ENCODE measurements at places on chromosomes 3 and 15.

DNA sequence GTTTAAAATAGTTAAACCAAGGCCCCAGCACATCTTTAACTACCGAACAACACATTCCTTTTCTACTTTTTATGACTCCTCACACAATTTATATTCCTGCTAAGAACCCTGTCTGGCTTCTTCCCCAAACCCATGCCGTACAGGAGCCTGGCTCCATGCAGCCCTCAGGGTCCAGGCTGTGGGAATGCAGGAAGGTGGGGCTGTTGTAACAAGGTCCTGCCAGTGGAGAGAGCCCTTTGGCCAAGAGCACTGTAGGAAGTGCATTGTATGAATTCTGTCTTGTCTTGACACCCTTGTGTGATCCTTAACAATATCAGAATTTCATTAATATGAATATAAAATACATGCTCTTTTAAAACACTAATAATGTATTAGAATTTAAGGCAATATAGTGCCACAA is 563.8 kb downstream of the TBL1XR1 start:
- DNase-seq: no peak

DNA sequence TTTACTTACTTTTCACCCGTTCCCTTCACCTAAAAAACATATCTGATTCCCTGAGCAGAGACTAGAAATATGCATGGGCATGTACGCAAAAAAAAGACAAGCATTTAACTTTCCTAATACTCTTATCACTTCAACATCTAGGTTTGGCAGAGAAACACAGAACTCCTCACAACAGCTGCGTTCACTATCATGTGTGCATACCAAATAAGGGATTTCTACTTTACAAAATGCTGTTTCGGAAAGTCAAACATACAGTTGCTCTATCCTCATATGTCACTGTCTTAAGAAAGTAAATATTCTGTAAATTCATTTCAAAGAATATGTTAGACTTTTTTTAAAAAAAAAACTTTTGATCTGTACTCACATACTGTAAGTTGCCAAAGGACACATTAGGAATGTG is 65.1 kb upstream of the CBLB start:
- no peak for DNase-seq

- peak; percentile 34 for DNase-seq
Measured at GRCh38 chr15:29924750-29925149, 102.5 kb upstream of the TJP1 start.

- DNase-seq: no peak
Measured at GRCh38 chr15:86912661-86913060, 833.0 kb downstream of the AGBL1 start.

- no peak for DNase-seq
Measured at GRCh38 chr15:31552482-31553099, 226.0 kb downstream of the KLF13 start.

- DNase-seq: no peak
Measured at GRCh38 chr3:33331414-33331813, 54.2 kb downstream of the FBXL2 start.

DNA sequence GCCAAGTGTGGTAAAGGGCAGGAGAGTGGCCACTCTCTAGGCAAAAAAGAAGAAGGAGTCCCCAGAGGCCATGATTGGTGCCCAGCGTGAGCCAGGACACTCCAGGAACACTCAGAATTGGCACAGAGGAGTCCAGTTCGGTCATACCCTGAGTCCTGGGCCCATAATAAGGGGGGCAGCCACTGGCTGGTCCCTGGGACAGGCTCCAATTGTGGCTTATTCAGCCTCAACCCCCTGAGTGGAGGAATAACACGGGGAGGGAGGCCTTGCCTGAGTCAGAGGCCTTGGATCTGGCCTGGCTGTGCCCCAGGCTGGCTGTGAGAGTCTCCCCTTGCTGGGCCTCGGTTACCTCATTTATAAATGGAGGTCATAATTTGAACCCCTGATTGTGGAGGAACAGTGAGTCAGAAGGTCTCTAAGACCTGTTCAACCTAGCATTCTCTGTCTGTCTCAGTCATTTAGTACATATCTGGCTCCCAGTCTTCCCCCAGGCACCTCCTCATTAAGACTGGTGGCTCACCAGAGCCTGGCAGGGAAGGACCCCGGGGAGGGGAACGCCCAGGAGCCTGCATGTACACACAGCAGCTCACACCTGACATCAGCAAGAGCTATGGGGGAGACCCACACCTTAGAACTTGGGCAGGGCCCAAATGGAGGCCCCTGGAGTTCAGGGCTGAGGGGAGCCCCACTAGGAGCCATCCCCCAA is 95.9 kb upstream of the ATP2B2 start:
- DNase-seq: no peak

GRCh38 chr3:143100451-143100850 is 19.1 kb upstream of the CHST2 start:
- DNase-seq: no peak

GRCh38 chr15:68227643-68228142 is 1.8 kb downstream of the CLN6 start:
- DNase-seq: no peak

DNA sequence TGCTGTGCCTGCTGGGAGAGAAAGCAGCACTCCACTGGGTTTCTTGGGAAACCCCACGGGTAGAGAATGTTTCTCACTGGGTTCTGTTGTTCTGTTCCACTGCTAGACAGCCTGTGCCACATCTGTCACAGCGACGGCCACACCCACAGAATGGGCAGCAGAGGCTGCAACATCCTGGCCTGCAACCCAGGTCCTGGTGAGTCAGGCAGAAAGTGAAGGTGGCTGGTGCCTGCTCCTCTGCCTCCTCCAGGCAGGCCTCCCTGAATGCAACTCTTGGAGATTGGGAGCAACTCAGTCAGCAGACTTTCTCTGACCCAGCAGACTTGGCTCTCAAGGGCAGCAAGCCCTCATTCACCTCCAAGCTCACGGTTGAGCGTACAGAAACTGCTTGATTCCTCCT is 13.0 kb downstream of the C3orf18 start:
- no peak for DNase-seq

GRCh38 chr3:112089956-112090886 is 4.0 kb downstream of the C3orf52 start:
- no peak for DNase-seq

GRCh38 chr3:190210608-190211007 is 89.9 kb upstream of the P3H2 start:
- no peak for DNase-seq

- DNase-seq: no peak
Measured at GRCh38 chr3:15499536-15499935, 22.0 kb downstream of the COLQ start.

- DNase-seq: no peak
Measured at GRCh38 chr3:43999728-44000319, 241.9 kb upstream of the TOPAZ1 start.

DNA sequence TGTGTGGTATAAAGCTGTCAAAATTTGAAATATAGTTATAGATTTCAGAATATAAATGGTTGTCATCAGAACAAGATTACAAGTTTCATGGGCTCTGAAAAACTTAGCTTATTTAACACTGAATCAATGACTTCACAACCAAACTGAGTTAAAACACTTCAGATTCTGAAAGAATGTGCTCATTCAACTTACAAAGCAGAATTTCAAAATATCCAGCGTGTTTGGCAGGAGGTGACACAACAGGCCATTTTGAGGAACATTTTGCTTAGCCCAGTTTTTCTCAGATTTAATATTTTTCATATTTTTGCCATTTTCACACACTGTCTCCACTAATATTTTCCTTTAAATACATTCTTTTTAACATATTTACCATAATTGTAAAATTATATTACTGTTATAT is 781.1 kb downstream of the TUSC7 start:
- DNase-seq: no peak

GRCh38 chr3:71010726-71011455 is 572.6 kb downstream of the FOXP1 start:
- no peak for DNase-seq

DNA sequence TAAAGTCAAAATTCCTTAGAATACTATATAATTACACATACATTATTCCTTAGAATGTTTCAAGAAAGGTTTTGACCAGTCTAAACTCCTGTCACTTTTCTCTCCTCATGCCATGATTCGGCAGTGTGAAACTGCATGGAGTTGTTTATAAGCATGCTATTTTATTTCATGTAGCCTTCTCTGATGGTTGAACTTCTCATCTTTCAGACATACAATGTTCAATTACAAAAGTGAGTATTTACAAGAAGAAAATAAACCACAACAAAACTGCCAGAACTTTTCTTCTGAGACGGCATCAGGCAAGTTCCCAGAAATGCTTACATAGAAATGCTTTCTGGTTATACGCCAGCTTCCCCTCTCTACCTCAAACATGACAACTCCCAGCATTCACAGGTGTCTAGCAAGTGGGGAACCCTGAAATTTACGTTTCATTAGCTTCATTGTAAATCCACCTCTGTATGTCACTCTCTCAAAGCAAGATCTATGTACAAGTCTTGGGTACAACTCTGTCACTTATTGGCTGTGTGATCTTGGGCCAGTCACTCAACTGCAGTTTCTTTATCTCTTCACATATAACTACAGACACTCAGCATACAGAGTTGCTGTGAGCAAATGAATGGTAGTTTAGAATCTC is 42.7 kb downstream of the HDGFL3 start:
- no peak for DNase-seq

GRCh38 chr3:22040150-22040549 is 289.1 kb upstream of the ZNF385D start:
- DNase-seq: no peak

DNA sequence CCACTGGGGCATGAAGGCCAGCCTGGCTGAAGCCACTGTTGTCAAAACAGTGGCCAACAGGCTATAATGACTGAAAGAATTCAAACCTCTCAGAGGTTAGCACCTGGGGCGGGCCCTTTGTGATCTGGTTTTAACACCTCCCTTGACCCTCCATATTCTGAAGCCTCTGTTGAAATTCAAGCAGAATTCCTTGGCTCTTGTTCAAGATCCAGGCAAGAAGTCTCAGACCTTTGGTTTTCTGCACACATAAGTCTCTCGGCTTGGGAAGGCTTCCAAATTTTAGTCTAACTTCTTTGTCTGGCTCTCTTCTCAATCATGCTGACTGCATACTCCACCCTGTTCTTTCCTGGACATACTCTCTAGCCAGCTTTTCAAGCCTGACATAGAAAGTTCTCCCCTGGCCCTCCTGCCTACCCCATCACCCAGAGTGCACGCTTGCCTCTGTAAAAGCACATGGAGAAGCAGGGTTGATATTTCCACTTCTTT is 144.5 kb downstream of the PDZRN3 start:
- no peak for DNase-seq

- peak; percentile 7 for DNase-seq
Measured at GRCh38 chr3:59769127-59769750, 719.4 kb upstream of the CFAP20DC start.

DNA sequence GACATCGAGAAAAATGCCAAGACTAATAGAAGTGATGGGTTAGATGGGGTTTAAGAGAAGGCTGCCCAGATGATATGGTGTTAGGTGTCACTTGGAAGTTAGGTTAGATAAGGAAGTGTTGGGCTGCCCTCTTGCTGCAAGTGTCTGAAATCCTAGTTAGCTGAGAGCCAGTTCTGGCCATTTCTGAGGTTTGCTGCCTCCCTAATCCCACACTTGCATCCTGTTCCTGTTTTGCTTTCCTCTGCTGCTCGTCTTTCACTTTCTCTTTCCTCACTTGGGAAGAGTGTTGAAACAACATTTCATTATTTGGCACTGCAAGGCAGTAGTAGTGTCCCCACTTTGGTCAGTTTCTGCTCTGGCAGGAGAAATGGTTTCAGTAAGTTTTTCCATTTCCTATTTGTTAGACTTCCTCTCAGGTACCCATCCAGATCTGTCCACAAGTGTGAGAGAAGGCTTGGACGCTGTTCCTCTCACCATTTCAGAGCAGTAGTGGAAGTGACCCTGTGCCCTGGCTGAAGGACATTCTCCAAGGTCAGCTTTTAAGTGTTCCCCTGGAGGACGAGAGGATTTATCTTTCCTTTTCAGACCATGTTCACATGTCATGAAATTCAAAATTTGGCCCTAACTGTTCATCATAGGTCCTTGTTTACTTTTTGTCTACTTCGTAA is 93.3 kb downstream of the ADAMTSL3 start:
- DNase-seq: no peak

DNA sequence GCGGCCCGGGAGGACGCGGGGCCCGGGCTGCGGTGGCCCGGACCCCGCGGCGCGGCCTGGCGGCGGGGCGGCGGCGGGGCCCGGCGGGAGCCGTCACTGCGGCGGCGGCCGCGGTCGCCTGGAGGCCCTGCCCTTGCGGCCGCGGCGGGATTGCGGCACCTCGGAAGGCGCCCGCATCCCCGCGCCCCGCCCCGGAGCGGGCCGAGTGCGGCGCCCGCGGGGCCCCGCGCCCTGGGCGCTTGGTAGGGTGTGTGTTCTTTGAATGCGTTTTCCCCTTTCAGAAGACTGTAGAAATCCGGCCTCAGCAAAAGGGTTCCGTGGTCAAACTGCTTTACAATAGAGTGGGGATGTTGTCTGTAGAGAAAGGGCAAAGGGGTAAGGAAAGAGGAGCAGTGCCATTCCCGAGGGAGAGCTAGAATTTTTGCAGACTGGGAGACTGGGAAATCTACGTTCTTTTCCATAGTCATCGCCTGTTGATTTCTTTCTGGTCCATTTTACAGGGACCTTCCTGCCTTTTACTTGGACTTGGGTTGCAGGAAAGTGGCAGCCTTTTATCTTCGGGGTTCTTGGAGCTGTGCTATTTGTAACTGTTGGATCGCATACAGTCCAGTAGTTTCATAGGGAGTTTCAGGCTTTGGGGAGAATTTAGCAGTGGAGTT is 630 bp downstream of the SNRK start:
- no peak for DNase-seq

- DNase-seq: peak; percentile 68
Measured at GRCh38 chr3:127159543-127159942, 33.4 kb upstream of the PRR23E start.

GRCh38 chr3:94301366-94301765 is 238.5 kb downstream of the NSUN3 start:
- DNase-seq: no peak

GRCh38 chr15:63474810-63475316 is 29.5 kb upstream of the USP3 start:
- DNase-seq: no peak

DNA sequence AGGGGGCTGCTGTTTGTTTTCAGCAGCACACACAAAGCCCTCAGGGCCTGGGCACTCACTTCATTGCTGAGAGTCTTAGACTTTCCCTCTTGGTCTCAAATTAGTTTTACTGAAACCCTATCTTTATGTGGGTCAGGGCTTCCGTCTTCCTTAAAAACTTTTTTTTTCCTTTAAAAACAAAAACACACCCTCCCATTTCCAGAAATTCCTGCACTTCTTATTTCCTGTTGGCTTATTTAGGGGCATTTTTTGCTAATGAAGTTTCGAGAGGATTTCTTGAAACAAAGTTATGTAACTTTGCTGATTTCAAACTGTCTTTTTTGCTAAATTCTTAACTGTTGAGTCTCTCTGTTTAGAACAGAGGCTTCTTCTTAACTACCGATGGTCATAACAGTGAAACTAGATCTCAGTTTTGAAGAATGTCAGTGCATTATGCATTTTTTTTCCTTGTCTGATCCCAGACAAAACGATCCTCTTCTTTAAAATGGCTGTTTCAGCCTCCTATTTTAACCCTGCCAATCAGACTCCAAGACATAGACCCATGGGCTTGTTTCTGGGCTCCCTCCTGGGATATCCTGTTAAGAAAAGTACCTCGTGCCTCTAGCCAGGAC is 23.3 kb downstream of the ANAPC13 start:
- DNase-seq: no peak

Measured in NCI-H2171 (cell line).